Muscle of leg (tissue), 16 donors: ENCODE measurements at places on chromosomes 13 and 19. TPM values are rescaled to one million over a fixed set of nuclear protein-coding genes. Genes with fewer than 3 reads are reported as not detected.

BEST2 gene
- not detected for total RNA-seq

DNA sequence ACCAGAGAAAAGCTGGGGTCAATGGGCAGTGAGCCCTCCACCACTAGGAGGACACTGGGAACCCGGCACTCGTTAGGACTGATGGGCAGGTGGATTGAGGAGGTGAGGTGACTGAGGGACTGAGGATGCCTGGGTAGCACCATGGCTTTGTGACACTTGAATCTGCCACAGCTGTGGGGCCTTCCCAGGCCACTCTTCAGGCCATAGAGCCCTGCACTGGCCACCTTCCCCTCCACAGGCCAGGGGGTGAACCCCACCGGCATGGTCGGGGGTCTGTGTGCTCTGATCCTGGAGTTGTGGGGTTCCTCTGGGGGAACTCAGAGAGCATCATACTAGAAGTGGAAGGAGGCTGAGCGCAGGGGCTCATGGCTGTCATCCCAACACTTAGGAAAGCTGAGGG lies 423.5 kb downstream of the ZNF536 start:
- no peaks in the 10 kb centered on the region for H3K4me1 ChIP-seq
- H3K4me3 ChIP-seq = no peak overlapping the region
- H3K27ac ChIP-seq = no peak overlapping the region
- peaks cover 5% of the 10 kb centered on the region for H3K27me3 ChIP-seq

BCAM gene
- 81.6 TPM for total RNA-seq

PSG11 gene
- total RNA-seq = 0.75 TPM

- H3K4me3 ChIP-seq = no peak overlapping the region
- H3K4me1 ChIP-seq = peaks cover 39% of the 10 kb centered on the region
- no peaks in the 10 kb centered on the region for H3K36me3 ChIP-seq
- DNase-seq = peak; percentile 75
- H3K27ac ChIP-seq = peak overlapping the region; percentile 82
- H3K27me3 ChIP-seq = no peaks in the 10 kb centered on the region
These were observed 341.0 kb downstream of the DNAJC15 start for GRCh38 chr13:43364210-43365038.

- no peaks in the 10 kb centered on the region for H3K27me3 ChIP-seq
- DNase-seq = no peak
- no peak overlapping the region for H3K4me3 ChIP-seq
- H3K36me3 ChIP-seq = no peaks in the 10 kb centered on the region
These were observed 213.1 kb downstream of the UQCRFS1 start for GRCh38 chr19:28999724-29000433.

DNA sequence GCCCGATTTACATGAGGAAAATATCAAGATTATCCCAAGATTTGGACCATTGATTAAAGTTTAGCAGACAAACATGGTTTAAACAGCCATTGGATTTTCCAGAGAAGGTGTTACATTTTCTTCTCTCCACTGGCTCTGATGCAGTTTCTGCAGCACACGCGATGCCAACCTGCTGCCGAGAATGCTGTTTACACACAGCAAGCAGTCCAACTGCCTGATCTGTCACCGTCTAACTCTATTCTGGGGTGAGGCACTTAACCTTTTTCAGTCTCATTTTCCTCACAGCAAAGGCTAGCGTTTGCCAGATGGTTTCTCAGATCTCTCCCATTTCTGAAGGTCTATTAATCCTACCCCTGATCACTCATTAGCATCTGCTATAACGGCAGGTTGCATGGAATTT lies 763.5 kb upstream of the GPC6 start:
- no peaks in the 10 kb centered on the region for H3K36me3 ChIP-seq
- H3K27me3 ChIP-seq = no peaks in the 10 kb centered on the region
- no peak for DNase-seq
- no peak overlapping the region for H3K27ac ChIP-seq
- no peak overlapping the region for H3K4me3 ChIP-seq
- H3K4me1 ChIP-seq = no peaks in the 10 kb centered on the region

PALM gene
- 23.7 TPM for total RNA-seq

FBXW9 gene
- 3.9 TPM for total RNA-seq

ZNF610 gene
- total RNA-seq = 4.3 TPM

GRCh38 chr13:51647067-51647466 lies 62.8 kb downstream of the WDFY2 start:
- no peaks in the 10 kb centered on the region for H3K36me3 ChIP-seq
- peaks cover 4% of the 10 kb centered on the region for H3K4me1 ChIP-seq
- no peak for DNase-seq

EPSTI1 gene
- total RNA-seq = 2.7 TPM

- H3K27ac ChIP-seq = no peak overlapping the region
- H3K27me3 ChIP-seq = no peaks in the 10 kb centered on the region
- no peaks in the 10 kb centered on the region for H3K36me3 ChIP-seq
- no peak for DNase-seq
These were observed 4.8 kb downstream of the TSKS start for GRCh38 chr19:49758292-49758691.

IGFL2 gene
- 0.09 TPM for total RNA-seq

- no peak overlapping the region for H3K4me3 ChIP-seq
- no peak overlapping the region for H3K27ac ChIP-seq
- H3K4me1 ChIP-seq = no peaks in the 10 kb centered on the region
- no peaks in the 10 kb centered on the region for H3K36me3 ChIP-seq
These were observed 489.5 kb upstream of the SPRY2 start for GRCh38 chr13:80830431-80830830.

KASH5 gene
- total RNA-seq = not detected

DNA sequence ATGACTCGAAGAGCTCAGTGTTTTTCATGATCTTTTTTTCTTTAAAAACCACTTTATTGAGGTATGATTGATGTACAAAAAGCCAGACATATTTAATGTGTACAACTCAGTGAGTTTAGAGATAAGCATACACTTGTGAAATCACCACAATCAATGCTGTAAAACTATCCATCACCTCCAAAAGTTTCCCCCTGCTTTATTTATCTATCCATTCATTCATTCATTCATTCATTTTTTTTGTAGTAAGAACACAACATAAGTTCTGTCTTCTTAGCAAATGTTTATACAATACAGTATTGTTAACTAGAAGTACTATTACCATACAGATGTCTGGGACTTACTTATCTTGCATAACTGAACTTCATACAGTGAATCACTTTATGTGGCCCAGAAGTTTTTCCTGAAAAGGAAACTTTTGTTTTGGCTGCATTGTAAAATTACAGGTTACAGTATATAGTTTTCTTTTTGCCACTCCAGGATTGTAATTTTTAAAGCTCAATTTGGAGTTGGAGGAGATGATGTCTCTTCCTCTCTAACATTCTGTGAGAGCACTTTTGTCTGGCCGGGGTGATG lies 6.7 kb downstream of the RAP2A start:
- H3K27ac ChIP-seq = no peak overlapping the region
- no peaks in the 10 kb centered on the region for H3K27me3 ChIP-seq
- H3K4me1 ChIP-seq = peaks cover 4% of the 10 kb centered on the region
- H3K36me3 ChIP-seq = peaks cover 14% of the 10 kb centered on the region

DNA sequence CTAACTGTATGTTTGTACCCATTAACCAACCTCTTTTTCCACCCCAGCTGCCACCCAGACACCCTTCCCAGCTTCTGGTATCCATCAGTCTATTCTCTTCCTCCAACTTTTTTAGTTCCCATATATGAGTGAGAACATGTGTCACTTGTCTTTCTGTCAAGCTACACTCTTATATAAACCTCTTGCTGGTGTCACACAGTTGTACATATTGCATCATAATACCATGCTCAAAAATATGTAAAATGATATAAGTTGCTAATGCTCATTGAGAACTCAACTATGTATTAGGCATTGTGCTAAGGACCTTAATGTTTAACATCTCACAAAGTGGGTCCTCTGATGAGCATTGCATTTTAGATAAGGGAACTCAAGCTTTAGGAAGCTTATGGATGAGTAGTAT lies 395.4 kb downstream of the GPC6 start:
- H3K4me3 ChIP-seq = no peak overlapping the region
- no peak overlapping the region for H3K27ac ChIP-seq
- no peaks in the 10 kb centered on the region for H3K4me1 ChIP-seq

FBN3 gene
- total RNA-seq = 4.8 TPM

CEACAM8 gene
- 0.04 TPM for total RNA-seq

DNA sequence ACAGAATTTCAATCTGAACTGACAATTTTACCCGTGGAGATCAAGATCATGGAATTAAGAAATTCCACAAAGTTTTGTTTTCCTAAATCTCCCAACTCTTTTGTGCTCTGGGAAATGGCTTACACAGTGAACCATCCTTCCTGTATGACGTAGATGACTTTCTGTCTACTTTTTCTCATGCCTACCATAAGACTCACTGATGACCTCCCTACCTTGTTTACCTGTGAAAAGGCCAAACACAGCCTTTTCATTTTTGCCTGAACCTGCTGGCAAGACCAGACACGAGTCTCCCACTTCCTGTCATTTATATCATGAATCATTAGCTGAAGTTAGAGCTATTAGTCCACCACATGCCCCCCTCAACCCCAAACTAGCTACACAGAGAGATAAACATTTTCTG lies 4.6 kb upstream of the KBTBD6 start:
- no peak overlapping the region for H3K4me3 ChIP-seq
- H3K27ac ChIP-seq = no peak overlapping the region
- no peaks in the 10 kb centered on the region for H3K36me3 ChIP-seq
- peaks cover 4% of the 10 kb centered on the region for H3K4me1 ChIP-seq
- no peak for DNase-seq
- no peaks in the 10 kb centered on the region for H3K27me3 ChIP-seq

GRCh38 chr19:39832341-39833083 lies 1.4 kb downstream of the DYRK1B start:
- H3K4me1 ChIP-seq = peaks cover 42% of the 10 kb centered on the region
- H3K27me3 ChIP-seq = no peaks in the 10 kb centered on the region
- peaks cover 70% of the 10 kb centered on the region for H3K36me3 ChIP-seq
- no peak for DNase-seq

SCN1B gene
- total RNA-seq = 3.2 TPM

DNA sequence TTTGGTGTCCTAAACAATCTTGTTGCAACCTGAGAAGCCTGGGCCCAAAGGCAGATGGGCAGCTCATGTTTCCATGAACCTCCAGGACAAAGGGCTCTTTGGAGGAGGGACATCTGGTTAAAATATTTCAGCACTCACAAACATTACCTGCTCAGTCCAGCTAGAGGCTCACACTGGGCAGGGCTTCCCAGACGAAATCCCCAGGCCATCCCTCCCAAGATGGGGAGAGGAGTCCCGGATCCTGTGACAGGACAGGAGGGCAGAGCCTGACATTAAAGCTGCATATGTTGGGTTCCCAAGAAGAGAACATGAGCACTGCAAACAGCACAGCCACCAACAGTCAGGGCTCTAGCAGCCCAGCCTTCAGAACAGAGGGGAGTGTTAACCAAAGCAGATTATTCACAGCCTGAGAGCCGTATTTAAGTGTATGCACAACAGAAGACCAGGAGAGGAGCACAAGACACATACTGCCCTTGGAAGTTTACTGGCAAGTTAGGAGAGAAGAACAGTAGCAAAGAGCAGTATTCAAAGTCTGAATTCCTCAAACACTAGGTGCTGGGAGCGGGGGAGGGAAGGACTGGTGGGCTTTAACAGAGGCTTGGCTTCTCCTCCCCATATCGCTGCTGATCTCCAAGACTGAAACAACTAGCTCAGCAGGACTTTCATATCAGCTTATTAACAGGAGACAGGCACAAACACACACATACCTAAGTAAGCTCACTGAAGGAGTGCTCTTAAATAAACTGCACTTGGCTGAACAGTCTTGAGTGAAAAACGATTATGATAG lies 12.3 kb downstream of the ATP7B start:
- no peak overlapping the region for H3K4me3 ChIP-seq
- H3K4me1 ChIP-seq = peaks cover 34% of the 10 kb centered on the region
- H3K27ac ChIP-seq = no peak overlapping the region

DNA sequence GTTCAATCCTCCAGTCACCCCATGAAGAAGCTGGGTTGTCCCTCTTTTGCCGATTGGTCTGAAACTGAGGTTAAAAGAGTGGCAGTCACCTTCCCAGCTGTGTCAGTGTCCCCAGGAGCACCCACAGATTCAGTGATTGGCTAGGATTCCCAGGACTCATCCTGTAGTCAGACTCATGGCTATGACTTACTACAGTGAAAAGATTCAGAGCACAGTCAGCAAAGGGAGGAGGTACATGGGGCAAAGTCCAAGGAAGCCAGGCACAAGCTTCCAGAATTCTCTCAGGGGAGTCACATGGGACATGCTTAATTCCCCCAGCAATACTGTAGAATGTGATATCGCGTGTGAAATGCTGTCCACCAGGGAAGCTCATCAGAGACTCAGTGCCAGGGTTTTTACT lies 14.2 kb downstream of the ZNF473 start:
- no peak for DNase-seq
- H3K4me3 ChIP-seq = no peak overlapping the region
- no peaks in the 10 kb centered on the region for H3K4me1 ChIP-seq
- no peak overlapping the region for H3K27ac ChIP-seq

GRCh38 chr19:39407660-39408391 lies 1.2 kb downstream of the ZFP36 start:
- peaks cover 65% of the 10 kb centered on the region for H3K4me1 ChIP-seq
- no peaks in the 10 kb centered on the region for H3K27me3 ChIP-seq
- no peak for DNase-seq
- H3K27ac ChIP-seq = peak overlapping the region; percentile 99

DNA sequence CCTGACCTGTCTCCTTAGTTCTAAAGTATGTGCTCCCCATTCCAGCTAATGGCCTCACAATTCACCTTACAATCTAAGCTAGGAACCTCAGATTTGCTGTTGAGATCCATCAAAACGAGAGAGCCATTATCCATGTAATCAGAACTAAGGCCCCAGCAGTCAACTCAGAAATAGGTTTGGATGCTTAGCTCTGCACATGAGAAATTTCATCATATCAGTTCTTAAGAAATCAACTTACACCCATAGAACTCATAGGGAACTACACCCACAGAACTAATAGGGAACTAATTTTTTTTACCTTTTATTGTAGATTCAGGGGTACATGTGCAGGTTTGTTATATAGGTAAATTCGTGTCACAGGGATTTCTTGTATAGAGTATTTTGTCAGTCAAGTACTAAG lies 28.7 kb downstream of the CYSLTR2 start:
- no peak overlapping the region for H3K4me3 ChIP-seq
- DNase-seq = no peak
- no peaks in the 10 kb centered on the region for H3K27me3 ChIP-seq
- no peaks in the 10 kb centered on the region for H3K36me3 ChIP-seq
- H3K27ac ChIP-seq = no peak overlapping the region

SHANK1 gene
- 12.1 TPM for total RNA-seq

- H3K27ac ChIP-seq = no peak overlapping the region
- H3K27me3 ChIP-seq = no peaks in the 10 kb centered on the region
- H3K4me3 ChIP-seq = no peak overlapping the region
- no peaks in the 10 kb centered on the region for H3K36me3 ChIP-seq
- H3K4me1 ChIP-seq = no peaks in the 10 kb centered on the region
These were observed 158.9 kb downstream of the CACNA1A start for GRCh38 chr19:13347367-13347766.

AMH gene
- 4.0 TPM for total RNA-seq

- DNase-seq = no peak
- H3K4me1 ChIP-seq = no peaks in the 10 kb centered on the region
- no peak overlapping the region for H3K4me3 ChIP-seq
- no peak overlapping the region for H3K27ac ChIP-seq
These were observed 34.8 kb upstream of the NDFIP2 start for GRCh38 chr13:79445968-79446645.

PRR19 gene
- 0.27 TPM for total RNA-seq

SRRM5 gene
- total RNA-seq = 0.18 TPM
